ENCODE measurements at places on chromosomes 6 and 20.

DNA sequence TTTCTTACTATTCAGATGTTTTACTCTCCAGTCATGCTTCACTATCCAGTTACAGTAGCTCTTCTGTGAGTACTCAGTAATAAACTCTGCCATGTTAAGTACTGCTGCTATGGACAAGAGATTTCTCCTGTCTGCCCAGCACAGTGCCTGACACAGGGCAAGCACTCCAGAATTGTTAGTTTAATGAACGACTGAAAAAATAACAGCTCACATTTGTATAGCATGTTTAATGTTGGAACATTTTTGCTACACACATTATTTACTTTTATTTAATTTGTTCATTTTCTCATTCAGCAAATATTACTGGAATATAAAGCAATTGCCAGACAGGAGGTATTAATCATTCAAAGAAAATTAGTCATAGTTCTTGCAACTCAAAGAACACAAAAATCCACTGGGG is 142.6 kb upstream of the HMGN3 start:
- DNase-seq = no peak

DNA sequence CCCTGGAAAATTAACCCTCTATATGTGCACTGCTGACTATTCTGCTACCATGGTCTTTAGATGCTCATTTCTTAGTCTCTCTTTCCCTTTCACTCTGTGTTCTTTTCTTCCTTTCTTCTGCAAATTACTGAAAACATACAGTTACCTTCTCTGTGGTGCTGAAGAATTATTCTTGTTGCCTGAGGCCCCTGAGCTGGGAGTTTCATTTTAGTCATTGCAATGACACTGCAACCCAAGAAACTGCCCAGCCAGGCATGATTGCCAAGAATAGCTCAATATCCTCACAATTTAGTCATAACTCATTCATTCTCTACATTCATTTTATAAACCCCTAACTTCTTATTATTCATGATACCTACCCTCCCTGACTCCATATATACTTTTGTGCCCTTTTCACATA is 245.8 kb upstream of the RAB32 start:
- DNase-seq = no peak

DNA sequence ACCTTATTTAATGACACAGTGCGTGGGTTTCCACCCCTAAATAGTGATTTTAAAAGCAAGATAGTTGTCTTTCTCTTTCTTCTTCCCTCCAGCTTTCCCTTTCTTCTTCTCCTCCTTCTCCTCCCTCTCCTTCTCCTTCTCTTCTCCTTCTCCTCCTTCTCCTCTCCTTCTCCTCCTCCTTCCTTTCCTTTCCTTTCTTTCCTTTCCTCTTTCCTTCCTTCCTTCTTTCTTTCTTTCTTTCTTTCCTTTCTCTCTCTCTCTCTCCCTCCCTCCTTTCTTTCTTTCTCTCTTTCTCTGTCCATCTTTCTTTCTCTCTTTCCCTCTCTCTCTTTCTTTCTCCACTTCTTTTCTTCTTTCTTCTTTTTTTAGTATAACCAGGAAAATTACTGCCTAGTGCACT is 670.6 kb downstream of the GRIK2 start:
- no peak for DNase-seq

- DNase-seq = no peak
These were observed 28.6 kb downstream of the PRPH2 start for GRCh38 chr6:42693725-42694323.

DNA sequence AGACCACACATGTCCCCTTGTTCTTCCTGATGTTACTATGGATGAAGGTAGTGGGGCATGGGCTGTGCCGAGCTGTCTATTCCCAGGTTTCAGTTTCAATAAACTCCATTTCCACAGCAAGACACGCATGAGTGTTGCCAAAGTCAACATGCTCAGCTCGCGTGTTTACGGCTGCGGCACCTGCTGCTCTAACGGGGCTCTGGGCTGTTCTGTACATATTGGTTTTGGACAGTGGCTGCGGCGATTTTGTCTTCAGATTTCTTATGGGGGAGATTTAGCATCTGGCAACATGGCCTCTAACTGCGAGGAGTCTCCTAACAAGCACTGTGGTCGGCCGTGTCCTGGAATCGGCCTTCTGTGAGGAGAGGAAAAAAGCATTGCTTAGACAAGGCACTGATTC is 58.6 kb downstream of the TMEM242 start:
- DNase-seq = no peak

DNA sequence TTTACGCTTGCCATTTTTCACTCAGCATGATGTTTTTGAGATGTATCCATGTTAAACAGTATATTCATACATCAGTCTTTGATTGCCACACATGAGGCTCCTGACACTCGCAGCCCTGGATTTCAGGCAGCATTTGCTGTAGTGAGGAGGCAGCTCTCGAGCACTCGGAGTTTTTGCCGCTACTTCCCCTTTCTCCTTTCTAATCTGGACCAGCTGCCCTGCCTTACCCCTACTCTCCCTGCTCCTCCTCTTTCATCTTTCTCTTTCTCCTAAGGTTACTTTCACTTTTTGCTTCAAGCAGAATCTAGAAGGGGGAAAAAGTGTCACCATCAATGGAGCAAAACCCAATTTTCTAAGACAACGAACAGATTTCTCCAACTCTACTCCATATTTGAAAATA is 5.9 kb upstream of the CST3 start:
- no peak for DNase-seq

GRCh38 chr6:129710450-129711270 is 683 bp upstream of the ARHGAP18 start:
- DNase-seq = no peak

GRCh38 chr20:55586610-55587009 is 418.7 kb downstream of the CBLN4 start:
- no peak for DNase-seq

DNA sequence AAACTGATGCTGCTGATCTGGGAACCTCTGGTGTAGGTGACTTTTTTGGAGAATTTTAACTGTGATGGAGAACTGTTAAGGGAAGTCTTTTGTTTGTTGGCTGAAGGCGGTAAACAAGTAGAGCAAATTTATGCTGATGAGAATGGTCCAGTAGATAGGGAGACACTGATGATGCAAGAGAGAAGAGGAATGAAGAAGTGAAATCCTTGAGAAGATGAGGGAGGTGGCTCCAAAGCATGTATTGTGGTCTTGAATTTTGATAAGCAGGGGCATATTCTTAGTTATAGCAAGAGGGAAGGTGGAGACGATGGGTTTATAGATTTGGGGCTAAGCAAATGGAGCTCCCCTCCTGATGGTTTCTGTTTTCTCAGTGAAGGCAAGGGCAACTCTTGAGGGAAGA is 22.0 kb downstream of the MAPK14 start:
- no peak for DNase-seq

DNA sequence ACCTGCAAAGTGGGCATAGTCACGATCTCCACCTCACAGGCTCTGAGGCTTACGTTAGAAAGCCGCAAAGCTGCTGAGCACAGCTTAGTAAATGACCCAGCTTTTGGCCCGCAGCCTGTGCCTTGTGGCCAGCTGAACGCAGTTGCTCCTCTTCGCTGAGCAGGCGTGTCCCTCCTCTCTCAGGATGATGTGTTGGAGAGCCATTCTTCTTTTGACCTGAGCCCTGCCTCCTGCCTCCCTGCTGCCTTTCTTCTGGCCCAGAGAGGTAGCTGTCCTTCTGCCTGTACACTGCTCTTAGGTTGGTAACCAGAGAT is 47.6 kb upstream of the MYL9 start:
- DNase-seq = peak; percentile 79

GRCh38 chr20:39268491-39268951 is 306.4 kb downstream of the DHX35 start:
- DNase-seq = peak; percentile 83

DNA sequence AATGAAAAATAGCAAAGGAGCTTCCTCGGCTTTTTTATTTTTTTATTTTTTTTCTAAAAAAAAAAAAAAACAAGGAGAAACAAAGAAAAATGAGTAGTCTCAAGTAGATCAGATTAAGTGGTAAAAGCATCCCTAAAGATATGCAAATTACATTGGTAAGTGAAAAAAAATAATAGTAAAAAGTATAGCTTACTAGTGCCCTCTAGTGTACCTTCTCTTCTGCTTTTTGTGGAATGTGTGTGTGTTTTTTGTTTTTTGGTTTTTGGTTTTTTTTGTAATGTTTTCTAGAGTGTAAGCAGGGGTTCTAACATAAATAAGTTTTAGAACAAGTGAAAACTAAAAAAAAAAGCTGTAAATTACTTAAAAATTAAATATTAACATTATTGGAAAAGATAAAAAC is 1062.0 kb downstream of the HACE1 start:
- peak; percentile 9 for DNase-seq

DNA sequence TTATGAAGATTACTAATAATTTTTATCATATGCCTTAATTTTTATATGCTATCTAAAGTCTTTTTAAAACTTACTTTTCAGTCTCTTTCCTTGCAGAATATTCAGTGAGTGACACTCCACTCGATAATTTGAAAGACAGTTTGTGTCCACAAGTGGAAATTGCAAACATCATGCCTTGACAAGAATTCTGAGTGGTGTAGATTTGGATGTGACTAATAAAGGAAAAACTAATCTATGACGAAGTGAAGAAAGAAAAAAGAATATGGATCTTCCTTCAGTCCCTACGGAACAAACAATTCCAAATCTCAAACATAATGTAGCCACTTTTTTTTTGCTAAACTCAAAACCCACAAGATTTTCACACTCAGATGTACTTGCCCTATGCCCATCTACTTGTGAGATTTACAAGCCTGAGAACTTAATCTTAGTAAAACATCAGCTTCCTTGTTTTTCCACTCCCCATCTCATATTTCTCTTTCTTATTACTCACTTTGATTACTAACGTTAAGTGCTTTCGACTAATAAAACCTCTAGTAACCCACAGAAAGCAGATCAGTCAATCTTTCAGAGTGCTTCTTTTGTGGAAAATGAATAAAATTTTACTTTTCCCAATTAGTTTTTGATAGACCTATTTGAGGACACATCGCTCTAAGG is 1155.8 kb downstream of the GRIK2 start:
- DNase-seq = no peak

- DNase-seq = no peak
These were observed 356 bp upstream of the IRAK1BP1 start for GRCh38 chr6:78867020-78867369.

GRCh38 chr20:48177058-48177457 is 391.8 kb upstream of the SULF2 start:
- DNase-seq = no peak

DNA sequence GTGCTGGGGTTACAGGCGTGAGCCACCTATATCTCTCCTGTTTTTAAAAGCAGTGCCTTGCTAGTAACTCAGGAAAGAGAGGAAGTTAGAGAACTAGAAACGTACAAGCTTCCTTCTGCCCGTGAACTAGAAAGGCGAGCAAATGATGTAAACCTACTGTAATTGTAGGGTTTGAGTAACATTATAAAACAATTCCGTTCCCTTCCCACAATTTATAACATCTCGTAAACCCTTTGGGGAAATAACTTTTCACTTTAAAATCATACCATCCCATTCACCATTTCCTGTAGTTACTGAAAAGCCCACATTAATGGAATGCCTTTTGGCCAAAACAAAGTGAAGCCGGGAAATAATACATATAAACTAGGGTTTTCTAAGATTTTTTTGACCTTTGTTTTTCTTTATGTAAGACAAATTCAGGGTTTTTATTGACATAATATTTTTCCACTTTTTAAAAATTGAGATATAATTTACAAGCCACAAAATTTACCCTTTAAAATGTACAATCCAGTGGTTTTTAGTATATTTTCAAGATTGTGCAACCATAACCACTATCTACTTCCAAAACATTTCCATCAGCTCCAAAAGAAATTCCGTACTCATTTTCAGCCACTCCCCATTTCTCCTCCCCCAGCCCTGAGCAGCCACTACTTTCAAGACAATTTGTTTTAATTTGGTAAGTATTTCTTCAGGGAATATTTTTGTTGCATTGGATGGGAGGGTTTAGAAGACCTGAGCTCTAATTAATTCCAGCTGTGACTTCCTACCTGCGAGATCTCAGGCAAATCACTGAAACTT is 175.1 kb upstream of the PDE10A start:
- DNase-seq = no peak

- no peak for DNase-seq
These were observed 193.3 kb upstream of the CCN2 start for GRCh38 chr6:132144456-132144855.

DNA sequence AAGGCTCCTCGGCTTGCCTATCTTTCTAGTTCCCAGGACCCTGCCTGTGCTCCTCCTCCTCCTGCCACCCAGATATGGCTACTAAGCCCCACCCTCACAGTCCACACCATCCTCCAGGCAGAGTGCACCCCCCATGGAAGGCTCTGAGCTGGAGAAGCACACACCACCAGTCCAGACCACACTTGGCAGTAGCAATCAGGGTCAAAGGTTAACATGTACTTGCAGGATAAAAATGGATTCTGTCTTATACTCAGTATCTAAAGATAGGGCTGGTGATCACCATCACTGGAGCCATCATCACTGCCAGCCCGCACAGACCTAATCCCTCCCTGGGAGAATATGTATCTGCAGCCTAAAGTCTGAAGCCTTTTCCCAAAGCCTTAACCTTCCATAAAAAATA is 83.4 kb downstream of the PRKN start:
- DNase-seq = peak; percentile 16

DNA sequence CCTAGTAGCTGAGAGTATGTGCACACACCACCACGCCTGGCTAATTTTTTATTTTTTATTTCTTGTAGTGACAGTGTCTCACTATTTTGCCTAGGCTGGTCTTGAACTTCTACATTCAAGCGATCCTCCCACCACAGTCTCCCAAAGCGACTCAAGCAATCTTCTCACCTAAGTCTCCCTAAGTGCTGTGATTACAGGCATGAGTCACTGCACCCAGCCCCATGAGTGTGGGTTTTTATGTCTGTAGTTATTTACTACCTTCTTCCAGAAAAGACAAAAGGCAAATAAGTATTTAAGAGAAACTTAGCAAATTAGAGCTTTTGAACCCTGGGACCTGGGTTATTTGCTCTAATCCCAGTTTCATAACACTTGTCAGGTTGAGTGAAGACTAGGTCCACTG is 92.3 kb upstream of the HCRTR2 start:
- DNase-seq = no peak

GRCh38 chr20:62834967-62835730 is 18.3 kb downstream of the COL9A3 start:
- no peak for DNase-seq

- no peak for DNase-seq
These were observed 43.4 kb upstream of the HINT3 start for GRCh38 chr6:125913145-125913544.

DNA sequence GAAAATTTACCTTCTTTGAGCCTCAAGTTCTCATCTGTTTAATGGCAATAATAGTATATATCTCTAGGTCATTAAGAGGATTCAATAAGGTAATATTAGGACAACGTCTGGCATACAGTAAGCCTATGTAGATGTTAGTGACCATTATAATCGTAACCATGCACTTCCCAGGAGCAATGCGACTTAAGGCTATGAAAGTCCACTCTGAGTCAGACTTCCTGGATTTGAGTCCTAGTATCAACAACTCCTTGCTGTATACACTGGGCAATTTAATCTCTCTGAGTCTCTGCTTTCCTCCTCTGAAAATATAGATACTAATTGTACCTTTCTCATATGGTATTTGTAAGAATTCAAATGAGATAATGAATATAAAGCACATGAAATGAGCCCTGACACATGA is 168.1 kb upstream of the HDDC2 start:
- DNase-seq = no peak

- no peak for DNase-seq
These were observed 160.2 kb upstream of the MARCKS start for GRCh38 chr6:113696960-113697359.

GRCh38 chr6:139996253-139996834 is 621.9 kb upstream of the CITED2 start:
- no peak for DNase-seq
